ENCODE measurements at places on chromosomes 11 and 22.

DNA sequence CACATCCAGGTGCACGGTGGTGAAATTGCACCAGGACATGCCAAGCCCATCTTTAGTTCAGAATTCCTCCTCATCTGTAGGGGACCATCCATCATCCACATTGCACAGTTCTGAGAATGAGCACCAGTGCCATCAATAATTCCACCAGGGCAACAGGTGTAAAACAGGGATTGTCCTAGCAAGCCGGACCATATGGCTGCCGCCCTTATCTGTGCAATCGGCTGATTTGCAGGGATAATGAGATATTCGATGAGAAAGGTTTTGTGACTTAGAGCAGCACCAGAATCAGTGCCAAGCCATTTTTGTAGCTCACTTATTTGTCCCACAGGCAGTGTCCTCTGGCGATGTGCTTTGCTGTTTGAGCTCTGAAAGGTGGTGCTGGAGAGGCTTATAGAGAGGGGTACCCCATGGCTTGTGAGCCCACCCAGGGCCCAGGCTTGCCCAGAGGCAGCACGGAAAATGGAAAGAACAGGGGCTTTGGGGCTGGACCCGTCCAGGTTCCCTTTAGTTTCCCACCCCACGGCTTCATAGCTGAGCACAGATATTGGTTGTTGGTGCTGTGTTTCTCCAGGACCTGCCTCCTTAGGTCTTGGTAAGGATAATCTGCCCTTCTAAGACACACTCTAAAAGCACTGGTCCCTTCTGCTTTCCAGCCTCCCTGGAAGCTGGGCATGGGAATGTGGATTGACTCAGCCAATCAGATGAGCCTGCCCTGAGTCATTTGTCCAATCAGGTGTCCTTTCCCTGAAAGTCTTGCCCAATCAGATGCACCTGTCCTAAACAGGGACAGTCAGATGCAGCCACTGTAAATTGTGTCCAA, 84.0 kb upstream of the SHANK2 start:
- DNase-seq: no peak

GRCh38 chr11:42913731-42914130, 398.1 kb upstream of the API5 start:
- DNase-seq: no peak

DNA sequence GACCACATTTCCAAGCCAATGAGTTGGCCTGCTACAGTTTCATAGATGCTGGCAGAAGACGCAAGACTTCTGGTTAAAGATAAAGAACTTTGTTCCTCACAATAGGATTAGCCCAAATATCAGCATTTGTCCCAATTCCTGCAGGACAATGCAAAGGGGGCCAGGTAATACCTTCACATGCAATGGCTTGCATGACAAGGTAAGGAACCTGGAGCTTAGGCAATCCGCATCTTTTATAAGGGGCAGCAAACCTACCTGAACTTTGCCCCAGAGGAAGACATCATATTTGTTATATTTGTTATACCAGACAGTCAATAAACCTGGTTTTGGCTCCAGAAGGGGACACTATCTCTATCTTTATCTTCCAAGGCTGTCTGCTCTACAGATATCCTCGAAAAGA, 5.3 kb downstream of the P2RY6 start:
- no peak for DNase-seq

- DNase-seq: no peak
These were observed 11.5 kb upstream of the RRAS2 start for GRCh38 chr11:14370496-14370895.

DNA sequence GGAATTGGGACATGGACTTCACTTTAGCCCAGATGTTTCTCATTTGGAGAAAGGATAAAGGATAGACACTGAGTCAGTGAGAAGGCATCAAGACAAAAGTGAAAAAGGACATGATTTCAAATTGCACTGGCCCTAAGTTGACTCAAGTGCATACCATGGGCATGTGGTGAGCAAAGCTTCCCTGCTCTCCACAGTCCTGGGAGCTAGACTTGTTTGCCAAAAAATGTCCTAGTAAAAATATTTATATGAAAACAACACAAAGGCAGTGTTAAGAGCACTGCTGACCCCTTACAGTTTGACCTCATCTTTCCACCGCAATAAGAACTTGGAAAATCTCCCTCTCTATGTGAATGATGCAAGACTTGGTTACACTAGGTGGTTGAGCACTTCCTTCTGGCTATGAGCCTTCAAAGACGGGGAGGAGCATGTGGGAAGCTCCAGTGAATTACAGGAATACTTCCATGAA, 46.5 kb upstream of the FIBIN start:
- DNase-seq: no peak

DNA sequence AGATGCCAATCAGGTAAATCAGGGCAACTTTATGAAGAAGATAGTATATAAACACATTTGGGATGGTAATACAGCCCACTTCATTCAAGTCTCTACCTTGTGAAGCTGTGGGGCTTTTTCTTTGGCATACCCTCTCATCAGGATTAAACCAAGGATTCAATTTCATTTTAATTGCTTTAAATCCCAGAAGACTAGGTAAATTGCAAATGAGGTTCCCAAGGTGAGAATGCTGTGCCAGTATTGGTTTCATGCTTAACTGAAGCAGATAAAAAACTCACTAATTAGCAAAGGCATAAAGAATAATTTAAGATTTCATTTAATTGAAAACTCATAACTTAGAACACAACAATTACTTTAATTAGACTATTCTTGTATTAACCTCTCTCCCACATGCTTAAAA, 1218.1 kb downstream of the FAM181B start:
- DNase-seq: no peak

- DNase-seq: no peak
These were observed 865 bp downstream of the RBM14 start for GRCh38 chr11:66617155-66617834.

DNA sequence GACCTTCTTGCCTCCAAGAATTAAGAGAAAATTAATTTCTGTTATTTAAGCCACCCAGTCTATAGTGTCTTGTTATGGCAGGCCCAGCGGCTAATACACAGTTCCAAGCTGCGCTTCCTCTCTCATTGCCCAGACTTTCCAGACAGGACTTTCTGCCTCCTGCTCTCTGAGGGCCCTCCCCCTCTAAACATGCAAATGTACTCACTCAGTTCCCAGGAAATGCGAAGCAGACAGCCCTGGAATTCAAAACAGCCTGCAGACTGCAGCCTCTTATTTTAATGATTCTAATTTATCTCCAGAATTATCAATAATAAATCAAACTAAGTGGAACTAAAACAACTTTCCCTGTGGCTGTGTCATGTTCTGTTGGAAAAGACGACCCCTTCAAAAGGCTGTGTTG, 115.5 kb upstream of the ISX start:
- DNase-seq: no peak

- DNase-seq: no peak
These were observed 902.4 kb upstream of the RAG2 start for GRCh38 chr11:37500425-37500824.

GRCh38 chr22:50189849-50190181, 4.1 kb downstream of the TRABD start:
- no peak for DNase-seq

DNA sequence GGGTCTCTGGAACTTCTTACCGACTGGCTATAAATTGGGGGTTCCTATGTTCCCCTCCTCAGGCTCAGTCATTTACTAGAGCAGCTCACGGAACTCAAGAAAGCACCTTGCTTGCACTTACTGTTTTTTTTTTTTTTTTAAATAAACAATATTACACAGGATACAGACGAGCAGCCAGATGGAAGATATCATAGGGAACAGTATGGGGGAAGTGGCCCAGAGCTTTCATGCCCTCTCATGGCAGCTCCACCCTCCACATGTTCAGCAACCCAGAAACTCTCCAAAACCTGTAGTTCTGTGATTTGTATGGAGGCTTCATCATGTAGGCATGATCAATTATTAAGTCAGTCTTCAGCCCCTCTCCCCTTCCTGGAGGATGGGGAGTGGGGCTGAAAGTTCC, 7.5 kb downstream of the UVRAG start:
- DNase-seq: no peak

GRCh38 chr22:40128989-40129388, 48.7 kb upstream of the TNRC6B start:
- DNase-seq: no peak

GRCh38 chr11:1073851-1074243, 827 bp upstream of the MUC2 start:
- no peak for DNase-seq

DNA sequence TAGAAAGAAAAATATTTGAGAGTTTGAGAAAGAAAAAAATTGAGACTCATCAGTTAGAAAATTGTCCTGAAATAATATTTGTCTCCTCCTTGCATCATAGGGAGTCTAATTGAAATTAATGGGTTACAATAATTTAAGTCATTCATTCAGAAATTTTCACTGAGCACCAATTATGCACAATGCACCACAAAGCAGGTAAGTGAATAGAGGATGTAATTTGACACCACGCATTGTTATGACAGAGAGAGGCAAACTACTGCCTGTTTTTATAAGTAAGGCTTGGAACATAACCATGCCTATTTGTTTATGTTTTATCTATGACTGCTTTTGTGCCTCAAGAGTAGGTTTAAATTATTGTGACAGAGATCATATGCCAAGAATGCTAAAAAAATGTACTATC, 537.9 kb upstream of the FAT3 start:
- no peak for DNase-seq
